ENCODE measurements at places on chromosomes 1 and 21.

- DNase-seq, result no peak
Observed at GRCh38 chr1:208432346-208432745, 188.2 kb upstream of the PLXNA2 start.

GRCh38 chr1:22040286-22040623 lies 12.3 kb upstream of the CDC42 start:
- DNase-seq, result no peak

GRCh38 chr1:47317841-47318240 lies 3.9 kb upstream of the STIL start:
- no peak for DNase-seq

DNA sequence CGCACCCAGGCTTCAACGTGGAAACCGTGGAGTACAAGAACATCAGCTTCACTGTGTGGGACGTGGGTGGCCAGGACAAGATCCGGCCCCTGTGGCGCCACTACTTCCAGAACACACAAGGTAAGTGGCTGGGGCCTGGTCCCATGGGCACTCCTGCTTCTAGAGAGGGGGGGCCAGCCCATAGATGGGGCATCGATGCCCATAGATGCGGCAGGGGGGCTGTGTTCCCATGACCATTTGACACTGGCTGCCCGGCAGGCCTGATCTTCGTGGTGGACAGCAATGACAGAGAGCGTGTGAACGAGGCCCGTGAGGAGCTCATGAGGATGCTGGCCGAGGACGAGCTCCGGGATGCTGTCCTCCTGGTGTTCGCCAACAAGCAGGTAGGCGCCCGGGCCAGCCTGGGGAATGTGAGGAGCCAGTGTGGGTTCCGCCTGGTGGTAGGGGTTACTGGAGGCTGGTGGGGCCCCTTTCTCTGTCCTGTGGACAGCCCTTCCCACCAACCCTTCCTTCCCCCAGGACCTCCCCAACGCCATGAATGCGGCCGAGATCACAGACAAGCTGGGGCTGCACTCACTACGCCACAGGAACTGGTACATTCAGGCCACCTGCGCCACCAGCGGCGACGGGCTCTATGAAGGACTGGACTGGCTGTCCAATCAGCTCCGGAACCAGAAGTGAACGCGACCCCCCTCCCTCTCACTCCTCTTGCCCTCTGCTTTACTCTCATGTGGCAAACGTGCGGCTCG lies 5.6 kb downstream of the C1orf35 start:
- no peak for DNase-seq

- no peak for DNase-seq
Observed at GRCh38 chr1:160671603-160672517, 25.0 kb upstream of the SLAMF1 start.

- no peak for DNase-seq
Observed at GRCh38 chr1:32350785-32351398, 11.4 kb downstream of the FAM229A start.

DNA sequence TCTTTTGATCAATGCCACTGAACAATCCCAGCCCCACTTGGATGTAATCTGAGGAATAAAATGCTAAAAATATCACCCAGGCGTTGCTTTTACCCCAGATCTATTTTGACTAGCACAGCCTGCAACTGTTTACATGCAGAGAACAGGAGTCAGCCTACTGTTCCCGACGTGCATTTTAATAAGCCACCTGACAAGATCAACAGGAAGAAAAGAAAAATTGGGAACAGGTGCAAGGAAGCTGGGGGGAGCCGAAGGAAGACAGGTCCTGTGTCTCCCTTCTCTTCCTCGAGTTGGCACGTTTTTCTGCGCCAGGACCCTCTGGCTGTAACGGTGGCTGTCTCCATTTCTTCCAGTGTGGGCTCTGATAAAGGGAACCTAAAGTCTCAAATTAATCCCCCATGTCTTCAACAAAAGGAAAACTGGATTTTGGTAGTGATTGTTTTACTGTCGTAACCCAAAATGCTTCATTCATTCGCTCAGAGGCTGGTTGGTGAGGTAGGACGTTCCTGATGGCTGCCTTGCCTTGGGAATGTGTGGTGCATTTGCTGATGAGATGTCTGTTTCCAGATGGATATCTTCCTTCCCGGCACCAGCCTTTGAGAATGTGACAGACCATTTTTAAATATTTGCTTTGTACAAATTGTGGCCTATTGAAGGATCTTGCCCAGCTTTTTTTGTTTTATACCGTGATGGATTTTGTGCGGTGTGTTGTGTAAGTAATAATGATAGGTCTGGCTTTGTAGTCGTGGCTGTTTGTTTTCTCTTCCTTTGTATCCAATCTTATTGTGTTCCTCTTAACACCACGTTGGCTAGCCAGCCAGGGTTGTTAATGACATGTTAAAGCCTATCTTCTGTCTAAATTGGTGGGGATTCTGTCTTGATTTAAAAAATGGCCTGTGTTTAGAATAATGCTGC lies 117.5 kb downstream of the C1orf21 start:
- no peak for DNase-seq

- no peak for DNase-seq
Observed at GRCh38 chr1:36919491-36920145, 114.7 kb downstream of the GRIK3 start.

- no peak for DNase-seq
Observed at GRCh38 chr1:163604896-163605295, 283.1 kb downstream of the NUF2 start.

Data from C1 segment of cervical spinal cord (tissue), 14 donors.